Stimulated activated CD8-positive, alpha-beta memory T cell treated with anti-CD3 and anti-CD28 coated beads, Interleukin-4, amount 100 ng/mL, for 1 hour (primary cell): ENCODE measurements at places on chromosomes 7 and 10.

- DNase-seq, result no peak
Measured at GRCh38 chr7:2116989-2117591, 115.7 kb downstream of the MAD1L1 start.

GRCh38 chr7:6288270-6288860 lies 15.9 kb upstream of the CYTH3 start:
- no peak for DNase-seq

GRCh38 chr10:131762789-131763696 lies 137.8 kb upstream of the PPP2R2D start:
- no peak for DNase-seq

GRCh38 chr10:72258617-72259016 lies 15.1 kb upstream of the DDIT4 start:
- DNase-seq, result no peak

- no peak for DNase-seq
Measured at GRCh38 chr7:157392256-157393037, 55.6 kb downstream of the DNAJB6 start.

DNA sequence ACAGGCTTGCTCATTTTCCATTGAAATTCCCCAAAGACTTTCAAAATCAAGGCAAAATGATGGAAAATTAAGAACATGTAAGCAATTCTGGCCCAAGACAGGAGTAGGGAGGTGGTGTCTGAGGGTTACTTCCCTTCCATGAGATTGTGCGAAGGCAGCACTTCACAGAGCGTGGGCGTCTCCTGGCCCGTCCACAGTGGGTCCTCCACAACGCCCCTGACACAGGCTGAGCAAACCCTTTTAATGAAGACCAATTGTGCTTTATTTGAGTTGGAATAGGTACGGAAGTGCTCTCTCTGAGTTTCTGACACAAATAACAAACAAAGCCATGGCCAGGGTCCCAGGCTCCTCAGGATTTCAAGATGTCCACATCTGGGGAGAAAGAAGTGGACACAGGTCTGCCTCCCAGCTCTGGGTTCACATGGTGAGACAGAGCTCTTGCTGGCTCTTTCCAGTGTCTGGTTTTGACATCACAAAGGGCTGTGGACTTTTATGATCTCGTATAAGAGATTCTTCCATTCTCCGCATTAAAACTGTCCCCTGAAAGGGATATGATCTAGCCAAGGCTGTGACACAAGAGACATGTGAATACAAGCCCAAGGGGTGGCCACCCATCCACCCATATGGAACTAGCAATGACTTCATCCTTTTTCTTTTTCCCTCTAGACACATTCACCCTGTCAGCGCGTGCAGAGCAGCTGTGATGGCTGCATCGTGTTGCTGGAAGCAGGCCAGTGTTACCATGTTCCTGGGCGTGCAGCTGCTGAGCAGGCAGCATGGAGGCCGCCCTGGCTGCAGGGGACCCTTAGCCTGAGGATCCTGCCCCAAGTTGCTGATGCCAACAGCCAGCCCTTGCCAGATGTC lies 145.6 kb downstream of the ADAM12 start:
- no peak for DNase-seq

DNA sequence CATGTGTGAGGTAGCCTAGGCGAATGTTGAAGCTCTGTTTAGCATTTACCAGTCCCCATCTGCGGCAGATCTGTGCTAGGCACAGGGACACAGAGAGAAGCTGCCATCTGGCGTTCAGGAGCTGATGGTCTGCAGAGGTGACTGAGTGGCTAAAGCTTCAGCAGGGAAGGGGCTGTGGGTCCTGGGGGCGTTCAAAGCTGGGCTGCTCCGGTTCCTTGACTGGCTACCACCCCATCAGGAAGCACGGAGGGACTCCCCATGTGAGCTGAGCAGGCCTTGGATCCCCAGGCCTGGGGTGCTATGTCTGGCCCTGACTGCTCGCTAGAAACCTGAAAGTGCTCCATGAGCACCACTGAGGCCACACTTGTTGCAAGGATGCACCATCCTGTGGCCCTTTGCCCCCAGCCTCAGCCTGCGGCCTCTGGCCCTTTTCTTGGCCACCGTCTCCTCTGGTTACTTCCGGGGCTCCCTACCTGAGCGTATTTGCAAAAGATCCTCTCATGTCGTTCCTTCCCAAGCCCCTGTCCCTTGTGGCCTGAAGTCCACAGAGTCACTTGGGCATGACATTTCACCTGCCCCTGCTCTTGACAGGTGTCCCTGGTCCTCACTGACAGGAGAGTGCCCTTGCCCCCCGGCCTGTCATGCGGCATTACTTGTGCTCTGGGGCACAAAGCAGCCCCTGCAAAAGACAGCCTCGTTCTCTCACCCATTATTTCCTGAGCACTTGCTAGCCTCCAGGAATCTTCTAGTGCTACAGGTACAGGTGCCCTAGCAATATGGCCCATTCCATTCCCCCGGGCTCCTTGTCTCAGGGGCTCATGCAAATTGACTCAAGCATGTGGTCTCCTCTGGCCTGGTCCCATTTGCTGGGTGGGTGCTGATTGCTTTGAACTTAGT lies 108.1 kb downstream of the GLRX3 start:
- DNase-seq, result no peak

DNA sequence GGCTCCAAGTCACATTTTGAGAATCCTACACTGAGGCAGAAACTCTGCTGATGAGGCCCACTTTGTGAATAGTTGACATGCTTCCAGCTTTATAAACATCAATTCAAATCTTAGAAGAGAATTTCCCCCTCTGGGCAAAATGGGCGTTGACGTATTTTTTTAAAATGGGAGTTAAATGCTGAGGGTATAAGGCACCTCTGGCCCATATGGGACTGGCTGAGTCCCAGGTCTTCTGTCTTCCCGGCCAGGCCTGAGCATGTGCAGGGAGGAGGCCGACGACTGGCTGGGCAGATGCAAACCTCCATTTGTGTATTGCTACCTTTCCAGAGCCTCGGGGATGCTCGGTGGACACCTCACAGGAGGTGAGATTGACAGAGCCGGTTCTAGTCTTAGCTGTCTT lies 37.7 kb downstream of the BUB3 start:
- no peak for DNase-seq

GRCh38 chr10:69359148-69359547 lies 57.6 kb downstream of the TACR2 start:
- no peak for DNase-seq

DNA sequence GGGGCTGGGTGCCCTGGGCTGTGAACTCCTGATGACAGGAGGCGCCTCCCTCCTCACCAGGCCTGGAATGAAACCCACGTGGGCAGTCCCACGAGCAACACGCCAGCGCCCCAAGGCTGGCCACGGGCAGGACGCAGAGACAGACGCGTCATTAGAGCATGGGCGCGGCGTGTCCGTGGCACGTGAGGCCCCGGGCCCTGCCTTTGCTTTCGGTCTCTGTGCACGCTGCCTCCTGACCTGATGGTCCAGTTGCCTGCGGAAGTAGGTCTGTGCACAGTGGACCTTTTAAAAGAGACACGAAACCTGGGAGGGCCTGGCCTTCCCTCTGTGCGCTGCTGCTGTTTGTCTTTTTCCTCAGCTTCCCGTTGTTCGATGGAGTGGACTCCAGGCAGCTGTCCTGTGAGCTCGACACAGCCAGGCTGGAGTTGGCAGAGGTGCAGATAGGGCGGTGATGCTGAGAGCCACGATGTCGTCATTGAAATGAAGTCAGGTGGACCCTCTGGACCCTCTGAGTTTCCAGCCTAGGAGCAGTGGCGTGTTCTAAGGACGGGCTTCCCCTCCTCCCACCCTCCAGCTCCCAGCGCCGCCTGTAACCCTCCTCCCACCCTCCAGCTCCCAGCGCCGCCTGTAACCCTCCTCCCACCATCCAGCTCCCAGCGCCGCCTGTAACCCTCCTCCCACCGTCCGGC lies 40.1 kb upstream of the CFAP46 start:
- DNase-seq, result no peak

- DNase-seq, result no peak
Measured at GRCh38 chr10:51462076-51462779, 237.2 kb downstream of the CSTF2T start.

GRCh38 chr7:147235645-147236382 lies 1119.2 kb downstream of the CNTNAP2 start:
- DNase-seq, result no peak

GRCh38 chr7:22193450-22193983 lies 163.4 kb downstream of the RAPGEF5 start:
- no peak for DNase-seq

- DNase-seq, result no peak
Measured at GRCh38 chr7:7237201-7237977, 55.0 kb downstream of the C1GALT1 start.

DNA sequence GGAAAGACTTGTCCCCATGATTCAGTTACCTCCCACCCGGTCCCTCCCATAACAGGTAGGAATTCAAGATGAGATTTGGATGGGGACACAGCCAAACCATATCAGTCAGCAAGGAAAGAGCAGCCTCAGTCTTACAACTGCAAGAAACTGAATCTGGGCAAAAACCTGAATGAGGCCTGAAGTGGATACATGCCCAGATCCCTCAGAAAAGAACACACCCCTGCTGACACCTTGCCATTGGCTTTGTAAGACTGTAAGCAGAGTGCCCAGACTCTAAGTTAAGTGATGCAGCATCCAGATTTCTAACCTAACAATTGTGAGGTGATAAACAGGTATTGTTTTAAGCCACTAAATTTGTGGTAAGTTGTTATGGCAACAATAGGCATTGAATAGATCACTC lies 670.8 kb downstream of the SORCS1 start:
- no peak for DNase-seq

- no peak for DNase-seq
Measured at GRCh38 chr10:80485946-80486764, 32.0 kb downstream of the TSPAN14 start.

- no peak for DNase-seq
Measured at GRCh38 chr7:2510130-2510776, 9.3 kb upstream of the LFNG start.

DNA sequence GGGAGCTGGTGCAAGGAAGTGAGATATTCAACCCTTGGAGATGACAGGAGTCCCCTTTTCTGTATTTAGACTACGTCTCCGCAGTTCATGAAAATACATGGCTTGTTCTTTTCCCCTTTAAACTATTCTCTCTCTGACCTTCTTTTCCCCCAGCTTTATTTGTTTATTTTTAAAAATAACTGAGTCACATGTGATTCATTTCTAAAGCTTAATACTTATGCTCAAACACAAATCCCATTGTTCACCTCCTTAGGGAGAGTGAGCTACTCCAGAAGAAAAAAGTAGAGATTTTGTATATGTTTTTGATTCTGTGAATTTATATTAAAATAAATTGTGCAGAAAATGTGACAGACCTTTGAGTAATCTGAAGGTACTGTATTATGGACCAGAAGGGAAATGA lies 35.9 kb upstream of the FZD1 start:
- DNase-seq, result no peak

DNA sequence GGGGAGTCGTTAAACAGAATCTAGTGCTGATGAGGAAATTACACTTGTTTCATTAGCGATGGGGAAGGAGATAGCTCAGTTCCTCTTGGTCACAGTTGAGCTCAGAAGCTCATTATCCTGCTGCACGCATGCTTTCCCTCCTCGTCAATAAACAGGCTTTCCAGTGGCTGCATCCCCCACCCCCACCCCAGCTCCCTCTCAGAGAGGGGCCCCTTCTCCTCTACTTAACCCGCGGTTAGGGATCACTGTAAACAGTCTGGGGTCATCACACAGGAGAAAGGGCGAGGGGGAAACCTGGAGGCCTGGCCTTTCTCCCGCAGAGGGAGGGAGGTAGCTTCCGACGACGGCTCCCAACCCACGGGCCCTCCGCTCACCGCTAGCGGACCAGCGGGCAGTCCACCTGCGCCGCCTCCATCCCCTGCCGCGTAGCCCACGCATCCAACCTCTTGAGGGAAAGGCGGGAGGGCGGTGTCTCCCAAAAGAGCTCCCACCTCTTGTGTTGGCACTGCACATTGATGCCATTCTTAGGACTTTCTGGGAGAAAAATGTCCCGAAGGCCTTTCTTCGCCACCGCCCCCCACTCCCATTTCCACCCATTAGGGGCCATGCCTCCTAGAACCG lies 80.8 kb downstream of the PAX2 start:
- no peak for DNase-seq

DNA sequence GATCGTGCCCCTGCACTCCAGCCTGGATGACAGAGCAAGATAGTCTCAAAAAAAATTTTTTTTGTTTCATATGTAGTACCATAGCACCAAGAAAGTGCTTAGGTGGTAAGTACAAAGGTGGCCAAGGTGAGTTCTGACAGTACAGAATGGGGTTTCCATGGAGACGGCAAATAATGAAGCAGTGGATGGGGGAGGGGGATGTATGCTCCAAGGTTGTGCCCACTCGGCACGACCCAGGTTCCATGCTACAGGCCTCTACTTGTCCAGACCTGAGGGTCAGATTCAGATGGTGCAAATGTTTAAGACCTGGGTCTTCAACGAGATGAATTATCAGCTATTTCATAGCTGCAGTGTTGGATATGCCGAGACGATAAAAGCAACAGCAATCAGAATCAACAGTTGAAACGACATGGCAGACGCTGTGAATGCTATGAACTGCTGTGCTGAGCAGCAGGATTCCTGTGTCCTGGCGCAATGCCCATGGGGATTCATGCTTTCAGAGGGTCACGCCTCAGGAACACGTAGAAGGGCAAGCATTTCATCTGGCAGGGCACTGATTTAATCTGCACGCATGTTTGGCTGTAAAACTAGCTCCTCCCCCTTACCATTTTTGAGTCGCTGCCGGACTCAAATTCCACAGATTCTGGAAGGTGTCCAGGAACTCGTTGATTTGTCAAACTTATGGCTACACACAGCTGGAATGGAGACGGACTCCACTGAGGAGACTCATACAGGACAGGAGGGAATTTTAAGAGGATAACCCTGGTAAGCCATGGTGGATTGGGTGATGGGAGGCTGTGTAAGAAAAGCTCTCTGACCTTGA lies 256.5 kb downstream of the FRMD4A start:
- no peak for DNase-seq

DNA sequence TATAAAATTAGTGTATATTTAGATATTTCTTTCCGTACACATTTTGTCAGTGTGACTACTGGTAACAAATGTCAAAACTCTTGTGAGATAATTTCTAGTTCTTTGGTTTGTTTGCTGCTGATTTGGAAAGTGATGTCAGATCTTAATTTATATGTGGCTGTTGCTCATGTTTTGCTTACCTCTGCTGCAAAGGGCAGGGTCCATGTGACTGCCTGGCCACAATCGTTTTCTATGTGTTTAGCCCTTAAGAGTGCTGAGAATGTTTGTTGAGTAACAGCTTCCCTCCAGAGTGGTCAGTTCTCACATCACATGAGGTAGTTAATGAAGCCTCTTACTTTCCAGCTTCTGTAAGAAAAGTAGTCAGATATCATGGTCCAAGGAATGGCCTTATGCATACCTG lies 4.2 kb downstream of the NRBF2 start:
- no peak for DNase-seq

DNA sequence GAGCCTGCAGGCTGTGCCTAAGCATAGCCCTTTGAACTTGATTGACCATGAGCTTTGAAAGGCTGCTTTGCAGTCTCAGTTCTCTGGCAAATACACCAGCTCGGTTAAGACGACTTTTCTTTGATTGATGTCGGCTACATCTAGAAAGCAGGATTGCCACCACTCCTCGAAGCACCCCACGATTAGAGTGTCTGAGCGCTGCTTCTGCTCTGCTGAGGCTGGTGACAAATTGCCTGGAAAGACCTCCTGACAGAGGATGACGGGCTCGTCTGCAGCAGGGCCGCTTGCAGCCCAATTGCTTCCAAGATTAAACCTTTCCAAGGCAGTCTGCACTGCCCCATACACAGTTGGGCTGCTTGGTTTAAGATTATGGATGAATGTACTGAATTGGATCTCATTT lies 182.0 kb downstream of the CUX1 start:
- no peak for DNase-seq

GRCh38 chr10:78455236-78455635 lies 421.6 kb downstream of the RPS24 start:
- DNase-seq, result no peak

GRCh38 chr10:24824536-24824935 lies 100.8 kb upstream of the ARHGAP21 start:
- DNase-seq, result no peak

GRCh38 chr7:14170872-14171271 lies 181.4 kb upstream of the ETV1 start:
- DNase-seq, result no peak
